ENCODE measurements at places on chromosomes 2 and 18. TPM values are rescaled to one million over a fixed set of nuclear protein-coding genes. Genes with fewer than 3 reads are reported as not detected.
A peak's percentile ranks its signal among the peaks of the same experiment; 100 is the strongest.

The LHCGR gene
- total RNA-seq = not detected

The CFAP221 gene
- total RNA-seq = not detected

The CD8B2 gene
- not detected for total RNA-seq

The EPB41L3 gene
- 107 TPM for total RNA-seq

The MC4R gene
- not detected for total RNA-seq

The ZBTB7C gene
- total RNA-seq = 0.16 TPM

The HRH4 gene
- total RNA-seq = not detected

GRCh38 chr18:79405019-79405780 lies 9.5 kb downstream of the NFATC1 start:
- no peak for DNase-seq

DNA sequence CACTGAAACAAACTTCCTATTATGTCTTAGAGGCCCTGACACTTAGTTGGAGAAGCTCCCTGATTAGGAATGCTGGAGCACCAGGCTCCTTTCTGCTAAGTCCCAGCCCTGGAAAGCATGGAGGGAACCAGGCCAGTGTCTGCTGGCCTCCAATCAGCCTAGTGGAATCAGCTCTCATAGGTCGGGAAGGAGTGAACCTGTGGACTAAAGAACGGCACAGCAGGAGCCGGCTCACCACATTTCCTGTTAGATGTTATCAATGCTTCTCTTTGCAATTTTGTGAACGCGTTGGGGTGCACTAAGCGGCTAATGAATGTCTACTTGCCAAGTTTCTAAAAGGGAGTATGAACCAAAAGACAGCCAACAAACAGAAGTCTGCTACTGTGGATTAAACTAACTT lies 296.6 kb downstream of the NAPG start:
- no peak for DNase-seq

GRCh38 chr18:3814816-3815215 lies 364.8 kb downstream of the TGIF1 start:
- DNase-seq = no peak

GRCh38 chr2:60351321-60351720 lies 202.1 kb downstream of the BCL11A start:
- DNase-seq = no peak

GRCh38 chr2:171505374-171505773 lies 16.9 kb upstream of the CYBRD1 start:
- DNase-seq = peak; percentile 91

DNA sequence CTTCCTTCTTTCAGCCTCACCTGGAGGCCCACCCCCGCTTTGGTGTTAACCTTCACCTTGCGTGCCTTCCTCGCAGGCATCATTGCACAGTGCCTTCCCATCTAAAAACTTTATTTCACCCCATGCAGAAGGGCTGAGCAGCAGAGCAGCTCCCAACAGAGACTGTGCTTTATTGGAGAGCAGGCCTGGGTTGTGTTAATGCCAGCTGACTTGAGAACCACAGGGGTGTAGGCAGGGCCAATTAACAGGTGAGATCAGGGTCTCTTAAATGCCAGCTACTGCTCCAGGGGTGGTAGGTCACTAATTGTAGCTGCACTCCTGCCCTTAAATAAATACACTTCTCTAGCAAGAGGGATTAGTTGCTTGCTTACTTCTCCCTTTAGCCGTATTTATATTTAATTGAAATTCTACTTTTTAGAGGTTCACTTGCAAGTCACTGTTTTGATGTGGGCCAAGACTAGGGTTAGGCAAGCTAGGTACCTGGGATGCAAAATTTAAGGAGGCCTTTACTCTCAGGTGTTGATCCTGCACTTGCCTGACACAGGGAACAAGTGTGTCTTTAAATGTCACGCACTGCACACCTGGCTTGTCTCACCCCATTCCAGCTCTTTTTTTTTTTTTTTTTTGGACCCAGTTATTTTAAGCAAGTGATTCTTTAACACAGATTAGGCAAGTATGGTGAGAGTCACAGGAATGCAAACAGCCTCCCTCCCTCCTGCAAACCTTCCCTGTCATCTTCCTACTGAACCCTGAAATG lies 54.5 kb downstream of the LYPD1 start:
- DNase-seq = no peak

DNA sequence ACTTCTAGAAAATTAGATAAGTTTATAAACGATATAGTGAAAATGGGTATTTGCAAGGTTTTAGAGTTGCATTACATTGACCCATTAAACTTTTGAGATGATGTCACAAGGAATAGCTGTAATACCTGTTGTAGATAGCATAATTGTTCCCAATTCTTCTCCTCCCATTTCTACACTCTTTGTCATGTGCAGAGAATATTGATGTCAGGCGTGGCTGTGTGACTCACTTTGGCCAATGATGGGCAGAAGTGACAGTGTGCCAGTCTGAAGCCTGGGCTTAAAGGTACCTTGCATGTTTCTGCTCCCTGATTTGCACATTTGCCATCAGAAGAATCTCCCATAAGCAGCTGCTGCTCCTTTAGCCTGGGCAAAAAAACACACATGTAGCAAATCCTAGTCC lies 26.9 kb upstream of the CCBE1 start:
- no peak for DNase-seq

DNA sequence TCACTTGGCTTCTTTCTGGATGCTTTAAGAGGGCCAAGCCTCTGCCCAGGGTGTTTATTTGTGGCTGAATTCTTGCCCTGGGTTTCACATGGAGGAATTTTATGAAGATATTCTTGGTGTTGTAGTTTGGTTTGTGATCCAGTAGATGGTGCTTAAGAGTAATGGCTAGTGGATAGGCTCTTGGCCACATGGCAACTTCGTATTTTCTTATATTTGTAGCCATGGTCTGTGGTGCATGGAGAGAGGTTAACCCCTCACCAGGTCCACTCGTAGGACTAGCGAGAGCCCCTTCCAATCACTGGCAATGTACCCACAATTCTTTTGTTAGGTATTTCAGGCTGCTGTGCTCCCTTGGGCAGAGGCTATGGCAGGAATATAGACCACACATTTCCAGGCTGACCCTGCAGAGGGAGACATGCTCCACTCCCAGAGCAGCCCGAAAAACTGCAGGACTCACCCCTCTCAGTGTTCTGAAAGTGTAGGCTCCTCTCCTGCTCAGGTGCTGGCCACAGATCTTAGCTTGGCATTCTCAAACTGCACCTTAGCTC lies 582.1 kb upstream of the SETBP1 start:
- peak; percentile 69 for DNase-seq

GRCh38 chr2:85838181-85838580 lies 50.6 kb downstream of the ST3GAL5 start:
- DNase-seq = peak; percentile 84

GRCh38 chr2:111909079-111909478 lies 10.7 kb downstream of the MERTK start:
- no peak for DNase-seq

DNA sequence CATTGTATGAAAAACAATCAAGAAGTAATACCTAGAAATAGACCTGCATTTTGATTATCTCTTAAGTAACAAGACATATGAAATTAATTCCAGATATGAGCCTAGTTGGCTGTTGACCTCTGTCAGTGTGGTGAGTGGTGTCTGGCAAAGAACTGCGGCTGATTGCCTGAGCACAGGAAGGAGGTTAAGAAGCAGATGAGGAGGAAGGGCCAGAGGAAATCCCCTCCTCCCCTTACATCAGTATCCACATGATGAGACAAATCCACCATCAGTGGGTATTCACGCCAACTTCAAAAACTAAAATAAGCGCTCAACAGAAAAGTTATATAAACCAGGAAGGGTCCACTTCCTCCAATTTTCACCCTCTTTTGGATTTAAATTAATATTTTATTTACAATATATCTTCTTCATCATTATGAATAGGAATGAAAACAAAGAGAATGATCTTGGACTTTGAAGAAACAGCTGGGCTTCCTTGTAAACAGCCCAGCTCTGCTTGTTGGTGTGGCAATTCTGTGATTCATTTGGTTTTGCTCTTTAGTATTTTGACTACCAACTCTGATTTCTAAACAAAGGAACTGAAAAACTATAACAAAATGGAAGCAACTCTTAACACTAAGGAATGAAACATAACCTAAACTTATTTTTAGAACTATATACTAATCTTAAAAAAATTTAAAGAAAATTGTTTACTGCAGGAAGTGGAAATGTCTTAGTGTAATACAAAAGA lies 27.3 kb downstream of the RFTN2 start:
- DNase-seq = no peak

GRCh38 chr2:157932480-157933159 lies 56.5 kb upstream of the ACVR1 start:
- no peak for DNase-seq

DNA sequence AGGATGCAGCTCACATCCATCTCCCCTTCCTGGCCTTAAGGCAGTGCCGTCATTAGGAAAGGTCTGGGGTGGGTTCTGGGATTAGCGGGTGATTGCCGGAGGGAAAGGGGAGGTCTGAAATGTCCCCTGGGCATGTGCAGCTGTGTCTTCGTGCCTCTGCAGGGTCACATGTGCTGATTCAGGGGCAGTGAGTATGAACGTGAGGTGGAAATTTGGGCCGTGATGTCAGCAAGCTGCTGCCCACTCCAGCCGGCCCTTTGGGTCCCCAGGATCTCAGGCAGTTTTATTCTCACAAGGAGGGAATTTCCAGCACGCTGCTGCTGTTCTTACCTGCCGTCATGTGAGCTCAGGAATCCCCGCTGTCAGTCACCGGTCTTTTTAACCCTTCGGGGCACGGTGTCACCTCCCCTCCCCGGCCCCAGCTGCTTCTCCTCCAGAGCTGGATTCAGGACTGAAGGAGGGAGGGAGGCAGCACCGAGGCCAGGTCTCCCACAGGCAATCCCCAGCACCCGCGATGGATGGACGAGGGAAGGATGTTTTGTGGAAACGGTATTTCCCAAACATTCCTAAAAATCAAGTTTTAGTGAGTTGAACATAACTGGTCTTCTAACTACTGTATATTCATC lies 23.5 kb downstream of the GPR35 start:
- DNase-seq = no peak

DNA sequence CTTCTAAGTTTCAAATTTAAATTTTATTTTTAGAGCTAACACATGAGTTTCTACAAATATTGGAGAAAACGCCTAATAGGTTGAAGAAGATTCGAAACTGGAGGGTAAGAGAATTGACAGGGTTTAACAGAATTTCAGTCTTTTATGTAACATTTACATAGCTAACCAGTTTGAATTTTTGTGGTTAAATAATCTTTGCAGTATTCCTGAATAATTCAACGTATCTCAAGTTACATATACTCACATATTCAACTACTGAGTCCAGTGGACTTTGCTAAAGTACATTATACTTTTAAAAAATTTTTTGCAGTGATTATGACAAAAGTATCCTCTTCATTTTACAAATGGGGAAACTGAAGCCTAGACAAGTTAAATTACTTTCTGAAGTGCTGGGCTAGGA lies 34.0 kb downstream of the CCNT2 start:
- no peak for DNase-seq

DNA sequence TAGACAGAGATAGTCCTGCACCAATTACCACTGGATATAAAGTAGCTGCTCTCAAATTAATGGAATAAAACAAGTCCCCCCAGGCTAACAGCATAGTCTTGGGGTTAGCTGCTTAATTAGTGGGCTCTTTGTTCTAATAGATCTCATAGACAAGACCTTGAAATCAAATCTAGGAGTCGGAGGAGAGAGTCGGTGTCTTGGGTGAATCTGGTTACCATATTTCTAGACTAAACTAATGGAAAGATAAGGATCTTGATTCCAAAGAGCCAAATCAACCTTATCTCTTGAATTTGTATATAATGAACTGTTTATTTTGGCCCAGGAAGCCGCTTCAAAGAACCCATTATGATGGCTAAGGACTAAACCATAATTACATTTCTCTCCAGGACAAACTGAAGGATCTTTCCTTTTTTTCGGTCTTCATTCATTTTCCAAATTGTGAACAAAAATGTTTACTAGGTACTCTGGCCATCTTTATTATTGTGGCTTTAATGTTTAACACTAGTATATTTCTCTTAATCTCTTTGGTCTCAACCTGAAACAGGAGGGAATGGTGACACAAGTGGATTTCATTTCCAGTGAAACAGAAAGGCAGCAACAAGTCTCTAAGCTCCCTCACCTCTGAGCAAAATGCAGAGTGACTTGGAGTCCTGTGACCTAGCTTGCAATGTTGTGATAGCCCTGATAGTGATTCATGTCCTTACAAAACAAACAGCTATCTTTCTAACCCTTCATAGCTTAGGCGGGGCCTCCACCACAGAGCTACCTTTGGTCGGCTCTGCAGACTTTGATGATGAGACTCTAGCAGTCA lies 137.9 kb upstream of the PARD3B start:
- peak; percentile 1 for DNase-seq

GRCh38 chr2:70104231-70105111 lies 17.2 kb downstream of the PCBP1 start:
- peak; percentile 67 for DNase-seq

DNA sequence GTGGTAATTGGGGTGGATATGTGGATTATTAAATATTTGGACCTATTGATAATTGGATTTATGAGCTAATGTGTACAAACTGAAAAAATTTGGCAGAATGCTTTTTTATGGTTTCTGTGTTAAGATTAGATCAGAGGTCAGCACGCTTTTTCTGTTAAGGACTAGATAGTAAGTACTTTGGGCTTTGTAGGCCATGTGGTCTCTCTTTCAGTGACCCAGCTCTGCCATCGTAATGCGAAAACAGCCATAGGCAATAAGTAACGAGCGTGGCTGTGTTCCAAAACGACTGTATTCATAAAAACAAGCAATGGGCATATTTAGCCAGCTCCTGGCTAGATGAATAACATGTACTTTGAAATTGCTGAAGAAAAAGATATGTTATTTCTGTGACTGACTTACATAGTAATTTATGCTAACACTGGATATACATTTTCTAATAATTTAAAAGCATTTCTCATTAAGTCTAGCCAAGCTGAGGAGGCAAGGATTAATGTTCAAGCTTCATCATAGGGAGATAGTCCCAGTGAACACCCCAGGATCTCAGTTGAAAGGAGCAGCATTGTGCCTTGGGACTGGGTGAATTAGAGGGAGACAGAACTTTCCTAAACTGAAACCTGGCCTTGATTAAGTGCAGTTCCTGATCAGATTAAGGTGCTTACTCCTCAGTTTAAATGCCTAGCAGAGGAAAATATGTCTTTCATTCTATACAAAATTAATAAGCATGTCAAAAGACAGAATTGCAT lies 20.0 kb downstream of the CCDC138 start:
- DNase-seq = peak; percentile 46

DNA sequence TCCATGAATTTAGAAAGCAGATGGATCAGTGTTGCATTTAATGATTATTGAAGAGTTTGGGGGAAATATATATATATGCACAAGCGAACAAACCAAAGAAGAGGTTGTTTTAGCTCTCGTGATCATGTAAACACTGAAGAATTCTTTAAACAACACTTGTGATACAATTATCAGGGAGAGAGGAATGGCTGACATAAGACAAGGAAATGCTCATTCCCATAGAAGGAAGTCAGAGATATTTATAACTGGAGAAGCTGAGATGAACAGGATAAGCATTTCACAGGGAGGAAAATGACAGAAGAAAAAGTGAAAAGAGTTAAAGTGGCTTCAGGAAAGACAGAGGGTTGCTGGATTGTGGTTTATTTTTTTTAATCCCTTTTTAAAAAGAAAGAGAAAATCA lies 10.6 kb upstream of the COL6A3 start:
- no peak for DNase-seq

DNA sequence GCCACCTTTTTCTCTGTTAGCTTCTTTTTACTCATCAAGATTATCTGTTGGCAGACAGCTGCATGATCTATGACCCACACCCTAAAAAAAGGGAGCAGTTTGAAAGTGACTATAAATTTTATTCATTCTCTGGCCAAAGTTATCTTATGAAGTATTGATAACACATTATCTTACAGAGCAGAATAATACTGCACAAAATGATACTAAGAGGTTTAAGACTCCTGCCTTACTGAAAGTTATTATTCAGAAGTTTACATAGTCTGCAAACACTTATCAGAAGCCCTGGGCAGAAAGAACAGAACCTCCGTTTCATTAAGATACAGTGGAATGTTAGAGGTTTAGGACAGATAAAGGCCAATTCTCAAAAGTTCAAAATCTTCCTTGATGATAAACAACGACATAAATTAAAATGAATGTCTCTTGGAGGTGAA lies 78.2 kb downstream of the ZEB2 start:
- peak; percentile 68 for DNase-seq
